Activated naive CD4-positive, alpha-beta T cell (primary cell): ENCODE measurements at places on chromosomes 2 and 18.

- DNase-seq, result no peak
Observed at GRCh38 chr2:47984041-47984440, 77.7 kb upstream of the FBXO11 start.

- no peak for DNase-seq
Observed at GRCh38 chr2:114579542-114579941, 137.1 kb downstream of the DPP10 start.

DNA sequence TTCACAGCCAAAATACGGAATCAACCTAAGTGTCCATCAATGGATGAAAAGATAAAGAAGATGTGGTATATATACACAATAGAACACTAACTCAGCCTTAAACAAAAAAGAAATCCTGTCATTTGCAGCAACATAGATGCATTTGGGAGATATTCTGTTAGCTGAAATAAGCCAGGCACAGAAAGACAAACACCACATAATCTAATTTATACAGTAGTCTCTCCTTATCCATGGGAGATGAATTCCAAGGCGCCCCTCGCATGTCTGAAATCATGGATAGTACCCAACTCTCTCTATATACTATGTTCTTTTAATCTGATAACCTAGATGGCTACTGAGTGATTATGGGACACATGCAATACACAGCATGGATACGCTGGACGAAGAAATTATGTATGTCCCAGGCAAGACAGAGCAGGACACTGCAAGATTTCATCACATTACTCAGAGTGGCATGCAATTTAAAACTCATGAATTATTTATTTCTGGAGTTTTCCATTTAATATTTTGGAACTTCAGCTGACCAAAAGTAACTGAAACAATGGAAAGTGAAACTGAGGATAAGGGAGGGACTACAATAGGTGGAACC is 39.5 kb downstream of the ORC4 start:
- no peak for DNase-seq

DNA sequence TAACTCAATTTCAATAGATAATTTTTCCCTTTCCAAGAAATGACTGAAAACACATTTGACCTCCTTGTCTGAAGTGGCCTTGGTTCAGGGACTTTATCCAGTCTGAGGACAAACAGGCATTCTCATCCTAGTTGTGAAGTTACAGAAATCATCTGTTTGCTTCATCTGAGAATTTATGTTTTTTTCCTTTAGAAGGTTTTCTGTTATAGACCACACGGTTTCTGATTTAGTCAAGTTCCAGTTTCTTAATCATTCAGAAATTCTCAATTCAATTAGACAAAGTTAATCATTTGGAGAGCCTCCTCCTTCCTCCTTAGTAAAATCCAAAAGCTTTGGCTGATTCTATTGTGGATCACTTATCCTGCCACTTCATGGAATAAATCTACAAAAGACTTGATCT is 60.9 kb downstream of the ICOS start:
- no peak for DNase-seq

- no peak for DNase-seq
Observed at GRCh38 chr2:174157053-174157452, 91.3 kb downstream of the OLA1 start.

DNA sequence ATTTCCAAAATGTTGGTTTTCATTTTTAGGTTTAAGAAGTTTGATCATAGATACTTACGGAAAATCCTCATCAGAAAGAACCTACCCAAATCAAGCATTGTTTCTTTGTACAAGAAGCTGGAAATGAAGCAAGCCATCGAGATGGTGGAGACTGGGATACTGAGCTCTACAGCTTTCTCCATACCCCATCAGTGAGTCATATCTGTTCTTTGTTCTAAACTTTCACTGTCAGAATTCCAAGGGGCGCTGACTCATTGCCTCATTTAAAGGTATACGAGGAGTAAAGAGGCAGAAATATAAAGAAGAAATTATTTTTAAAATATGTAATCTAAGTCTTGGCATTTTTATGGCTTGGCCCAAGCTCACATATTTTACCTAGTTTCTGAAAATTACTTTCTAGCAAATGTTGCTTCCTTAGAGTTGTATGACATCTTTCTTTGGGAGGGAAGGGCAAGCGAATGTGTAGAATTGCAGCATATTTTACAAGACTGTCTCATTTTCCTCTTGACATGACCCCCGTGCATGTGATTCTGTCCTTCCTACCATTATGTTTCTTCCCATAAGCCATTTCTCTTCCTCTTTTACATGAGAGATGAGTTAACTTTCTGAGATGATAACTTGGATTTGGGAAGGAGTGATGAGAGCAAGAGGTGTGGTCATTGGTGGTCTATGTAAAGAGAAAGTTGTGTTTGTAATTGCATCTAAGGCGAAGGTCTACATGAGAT is 41.2 kb downstream of the SLC9A4 start:
- no peak for DNase-seq

- no peak for DNase-seq
Observed at GRCh38 chr2:38098421-38099098, 22.6 kb upstream of the CYP1B1 start.

DNA sequence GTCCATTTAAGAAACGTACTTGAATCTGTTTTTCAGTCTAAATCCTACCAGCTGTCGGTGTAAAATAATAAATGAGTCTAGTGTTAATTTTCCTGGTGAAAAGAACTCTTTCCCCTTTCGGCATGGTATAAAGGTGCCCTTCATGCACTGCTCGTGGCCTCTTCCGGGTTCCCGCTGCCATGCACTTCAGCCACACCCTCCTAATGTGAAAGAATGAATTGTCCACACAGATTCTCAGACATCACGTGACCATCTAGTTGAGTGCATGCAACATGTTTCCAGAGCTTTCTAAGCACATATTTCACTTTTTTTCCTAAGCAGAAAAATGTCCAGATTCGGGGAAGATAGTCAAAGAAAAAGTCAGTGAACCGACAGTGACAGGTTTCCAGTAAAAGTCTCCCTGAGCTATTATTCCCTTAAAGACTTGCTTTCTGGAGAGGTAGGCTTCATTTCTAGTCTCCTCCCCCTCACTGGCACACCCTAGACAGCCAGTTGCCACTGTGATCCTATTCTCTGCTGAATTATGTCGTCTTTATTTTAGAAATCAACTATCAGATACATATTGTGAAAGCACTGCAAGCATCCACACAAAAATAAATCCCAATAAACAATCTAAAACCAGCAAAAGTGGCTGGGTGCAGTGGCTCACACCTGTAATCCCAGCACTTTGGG is 65.9 kb upstream of the RPL31 start:
- DNase-seq, result no peak

DNA sequence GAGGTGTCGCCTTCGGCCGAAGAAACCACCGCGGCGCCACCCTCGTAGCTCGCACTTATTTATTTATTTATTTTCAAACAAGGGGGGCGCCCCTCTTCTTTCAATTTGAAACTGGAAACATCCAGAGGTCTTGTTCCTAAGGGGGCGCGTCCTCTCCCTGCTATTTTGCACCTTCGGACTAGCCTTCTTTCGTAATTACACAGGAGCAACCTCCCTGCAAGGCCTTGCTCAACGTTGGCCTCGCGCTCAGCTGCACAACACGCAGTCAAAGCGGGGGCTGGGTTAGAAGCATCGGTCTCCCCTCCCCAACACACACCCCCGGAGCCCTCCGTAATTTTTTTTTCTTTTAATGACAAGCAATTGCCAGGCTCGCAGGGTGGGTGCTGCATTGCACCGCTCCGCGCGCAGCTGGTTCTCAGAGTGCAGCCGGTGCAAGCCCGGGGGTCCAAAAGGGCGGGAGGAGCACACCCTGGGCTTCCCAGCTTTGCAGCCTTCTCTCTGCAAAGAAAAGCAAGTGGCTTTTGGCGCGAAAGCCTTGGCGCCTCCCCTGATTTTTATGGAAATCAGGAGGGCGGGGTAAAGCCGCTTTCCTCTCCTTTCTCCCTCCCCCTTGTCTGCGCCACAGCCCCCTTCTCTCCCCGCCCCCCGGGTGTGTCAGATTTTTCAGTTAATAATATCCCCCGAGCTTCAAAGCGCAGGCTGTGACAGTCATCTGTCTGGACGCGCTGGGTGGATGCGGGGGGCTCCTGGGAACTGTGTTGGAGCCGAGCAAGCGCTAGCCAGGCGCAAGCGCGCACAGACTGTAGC is at the start of gene MYCN:
MYCN (plus strand) TSS at position 697 of the 807 bp plus-strand sequence. CDS start 1,515 bp downstream, outside the sequence.
- no peak for DNase-seq

- DNase-seq, result no peak
Observed at GRCh38 chr18:21479721-21480120, 120.8 kb downstream of the ESCO1 start.

- no peak for DNase-seq
Observed at GRCh38 chr2:44952143-44952805, 10.8 kb downstream of the SIX3 start.

DNA sequence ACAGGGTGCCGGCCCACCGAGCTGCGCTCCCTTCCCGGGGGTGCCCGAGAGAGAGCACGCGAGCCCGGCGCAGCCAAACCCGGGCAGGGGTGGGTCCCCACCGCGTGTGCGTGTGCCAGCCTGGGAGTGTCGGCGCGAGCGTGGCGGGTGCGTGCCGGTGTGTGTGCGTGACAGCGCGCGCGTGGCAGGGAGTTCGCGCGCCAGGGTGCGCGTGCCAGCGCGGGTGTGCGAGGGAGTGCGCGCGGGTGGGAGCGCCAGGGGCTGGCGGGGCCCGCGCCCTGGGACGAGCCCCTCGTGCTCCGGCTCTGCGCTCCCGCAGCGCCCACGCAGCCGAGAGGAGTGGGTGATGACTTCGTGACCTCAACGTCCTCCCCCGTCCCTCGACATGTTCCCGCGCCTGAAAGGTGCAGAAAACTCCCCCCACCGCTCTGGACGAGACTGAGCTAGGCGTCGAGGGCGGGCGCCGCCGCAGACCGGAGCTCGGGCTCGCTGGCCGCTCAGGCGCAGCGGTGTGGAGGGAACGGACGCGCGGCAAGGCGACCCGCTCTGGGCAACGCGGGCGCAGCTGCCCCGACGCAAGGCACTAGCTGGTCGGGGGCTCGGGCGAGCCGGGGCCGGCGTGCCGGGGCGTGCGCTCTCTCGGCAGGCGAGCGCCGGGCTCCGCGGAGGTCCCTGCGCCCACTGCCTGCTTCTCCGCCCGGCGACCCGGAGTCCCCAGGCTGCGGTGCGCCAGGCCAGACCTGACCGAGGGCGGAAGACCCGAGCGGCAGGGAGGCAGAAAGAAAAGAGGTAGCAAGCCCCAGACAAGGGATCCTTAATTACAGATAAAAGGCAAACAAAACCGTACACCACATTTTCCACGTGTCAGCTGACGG is 582.8 kb downstream of the ZEB2 start:
- DNase-seq, result no peak

DNA sequence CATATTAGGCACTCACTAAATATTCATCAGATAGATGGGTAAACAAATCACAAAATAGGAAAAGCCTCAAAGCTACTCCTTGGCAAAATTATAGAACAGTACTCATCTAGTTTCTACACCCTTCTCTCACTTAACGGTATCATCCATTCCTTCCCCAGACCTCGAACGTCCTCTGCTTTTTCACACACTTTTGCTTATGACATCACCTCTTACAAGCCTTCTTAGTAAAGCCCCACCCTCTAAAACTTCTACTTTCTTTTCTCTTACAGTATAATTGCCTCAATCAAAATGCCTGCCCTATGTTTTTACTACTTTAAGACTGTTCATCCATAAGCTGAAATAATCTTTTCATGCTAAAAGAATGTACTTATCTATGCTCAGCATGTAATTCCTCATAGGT is 8.1 kb downstream of the CHN1 start:
- no peak for DNase-seq
